ENCODE measurements at places on chromosomes 1 and 21.

DNA sequence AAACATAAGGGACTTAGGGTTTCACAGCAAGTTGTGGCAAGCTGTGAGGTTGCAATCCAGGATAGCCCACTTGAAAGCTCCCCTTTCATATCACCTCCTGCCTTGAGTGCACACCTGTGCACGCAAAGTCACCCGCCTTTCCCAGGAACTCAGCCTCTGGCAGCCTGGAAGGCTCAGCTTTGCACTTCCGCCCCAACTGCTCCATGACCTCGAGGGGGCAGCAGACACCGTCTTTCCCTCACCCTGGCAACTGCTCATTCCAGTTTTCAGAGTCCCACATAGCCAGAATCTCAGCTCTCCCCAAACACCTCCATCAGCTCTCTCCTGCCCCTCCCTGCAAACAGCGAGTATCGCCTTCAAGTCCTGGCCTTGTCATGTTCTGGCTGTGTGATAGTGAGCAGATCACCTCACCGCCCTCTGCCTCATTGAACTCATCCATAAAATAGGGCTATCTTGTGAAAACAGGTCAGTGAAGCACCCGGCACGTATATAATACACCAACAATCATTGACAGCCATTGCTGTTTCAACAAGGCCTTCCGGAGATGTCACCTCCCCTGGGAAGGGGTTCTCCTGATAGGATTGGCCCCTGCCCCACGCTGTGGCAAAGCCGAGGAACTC, 32.2 kb upstream of the EPB41 start:
- peak; percentile 47 for DNase-seq

- no peak for DNase-seq
Measured at GRCh38 chr1:209890641-209891330, 47.2 kb upstream of the SYT14 start.

GRCh38 chr1:211135342-211135950, 1.5 kb upstream of the KCNH1 start:
- no peak for DNase-seq

DNA sequence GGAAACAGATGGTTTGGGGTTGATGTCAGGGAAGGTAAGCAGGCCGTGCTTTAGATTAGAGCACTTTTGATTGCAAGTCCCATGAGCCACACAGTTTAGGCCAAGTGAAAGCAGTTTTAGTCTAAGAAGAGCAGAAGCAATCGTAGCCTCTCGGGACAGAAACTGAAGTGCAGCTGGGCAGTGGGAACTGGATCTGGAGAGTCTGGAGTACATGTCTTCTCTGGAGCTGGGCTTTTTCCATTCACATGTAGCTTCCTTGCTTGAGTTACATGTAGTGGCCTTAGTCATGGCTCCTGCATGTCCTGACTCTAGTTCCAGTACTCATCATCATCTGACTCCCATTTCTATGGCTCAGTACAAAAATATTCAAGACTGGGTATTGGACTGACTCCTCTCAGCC, 16.7 kb downstream of the CAMTA1 start:
- DNase-seq, result no peak

Data from stimulated activated CD8-positive, alpha-beta memory T cell treated with anti-CD3 and anti-CD28 coated beads, Interleukin-15, amount 100 ng/mL, for 24 hours (primary cell).